ENCODE measurements at places on chromosomes 5 and 9.

- DNase-seq = peak; percentile 31
Measured at GRCh38 chr9:83981126-83981871, 694 bp downstream of the RMI1 start.

DNA sequence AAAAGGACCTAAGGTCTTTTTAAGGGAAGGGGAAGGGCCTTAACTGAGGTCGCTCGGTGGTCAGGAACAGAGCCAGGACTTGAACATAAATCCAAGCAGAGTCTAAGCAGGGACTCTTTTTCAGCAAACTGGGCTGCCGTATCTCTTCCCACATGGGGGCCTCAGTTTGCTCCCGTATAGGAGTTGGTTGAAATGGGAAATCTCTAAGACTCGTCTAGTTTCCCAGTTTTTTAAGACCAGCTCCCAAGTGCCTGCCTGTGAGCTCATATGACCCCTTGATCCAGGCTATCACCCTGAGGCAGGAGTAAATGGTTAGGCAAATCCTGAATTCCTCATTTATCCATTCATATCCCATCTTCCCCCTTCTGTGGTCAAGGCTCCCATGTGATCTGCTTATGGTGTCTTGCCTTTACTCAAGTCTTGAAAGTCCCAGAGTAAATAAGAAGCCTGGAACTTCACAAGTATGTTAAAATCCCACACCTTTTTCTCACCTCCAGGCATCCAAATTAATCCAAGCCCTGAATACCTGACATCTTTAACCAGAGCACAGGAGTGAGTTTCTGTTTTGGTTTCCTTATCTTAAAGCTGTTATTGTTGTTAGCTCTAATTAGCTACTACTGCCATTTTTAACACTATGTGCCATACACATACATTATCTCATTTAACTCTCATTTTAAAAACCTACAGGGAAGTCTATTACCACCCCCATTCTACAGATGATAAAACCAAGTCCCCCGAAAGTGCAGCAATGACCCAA, 3.0 kb downstream of the ARSI start:
- DNase-seq = no peak

GRCh38 chr5:81530919-81531318, 137.0 kb upstream of the ACOT12 start:
- DNase-seq = no peak

- no peak for DNase-seq
Measured at GRCh38 chr9:81678088-81678487, 11.3 kb downstream of the TLE1 start.

GRCh38 chr9:109993250-109993978, 213.4 kb downstream of the PALM2AKAP2 start:
- DNase-seq = no peak

- DNase-seq = no peak
Measured at GRCh38 chr5:2750758-2751464, 566 bp downstream of the IRX2 start.

DNA sequence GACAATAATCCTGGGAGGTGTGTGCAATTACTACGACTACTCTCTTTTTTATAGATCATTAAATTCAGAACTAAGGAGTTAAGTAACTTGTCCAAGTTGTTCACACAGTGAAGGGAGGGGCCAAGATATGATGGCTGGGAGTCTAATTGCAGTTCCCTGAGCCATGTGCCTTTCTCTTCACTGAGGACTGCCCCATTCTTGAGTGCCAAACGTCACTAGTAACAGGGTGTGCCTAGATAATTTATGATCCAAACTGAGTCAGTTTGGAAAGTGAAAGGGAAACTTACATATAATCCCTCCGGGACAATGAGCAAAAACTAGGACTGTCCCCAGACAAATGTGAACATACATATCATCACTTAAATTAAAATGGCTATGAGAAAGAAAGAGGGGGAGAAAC, 20.2 kb downstream of the IL7R start:
- DNase-seq = no peak

GRCh38 chr9:92097997-92098482, 17.2 kb downstream of the SPTLC1 start:
- peak; percentile 78 for DNase-seq

DNA sequence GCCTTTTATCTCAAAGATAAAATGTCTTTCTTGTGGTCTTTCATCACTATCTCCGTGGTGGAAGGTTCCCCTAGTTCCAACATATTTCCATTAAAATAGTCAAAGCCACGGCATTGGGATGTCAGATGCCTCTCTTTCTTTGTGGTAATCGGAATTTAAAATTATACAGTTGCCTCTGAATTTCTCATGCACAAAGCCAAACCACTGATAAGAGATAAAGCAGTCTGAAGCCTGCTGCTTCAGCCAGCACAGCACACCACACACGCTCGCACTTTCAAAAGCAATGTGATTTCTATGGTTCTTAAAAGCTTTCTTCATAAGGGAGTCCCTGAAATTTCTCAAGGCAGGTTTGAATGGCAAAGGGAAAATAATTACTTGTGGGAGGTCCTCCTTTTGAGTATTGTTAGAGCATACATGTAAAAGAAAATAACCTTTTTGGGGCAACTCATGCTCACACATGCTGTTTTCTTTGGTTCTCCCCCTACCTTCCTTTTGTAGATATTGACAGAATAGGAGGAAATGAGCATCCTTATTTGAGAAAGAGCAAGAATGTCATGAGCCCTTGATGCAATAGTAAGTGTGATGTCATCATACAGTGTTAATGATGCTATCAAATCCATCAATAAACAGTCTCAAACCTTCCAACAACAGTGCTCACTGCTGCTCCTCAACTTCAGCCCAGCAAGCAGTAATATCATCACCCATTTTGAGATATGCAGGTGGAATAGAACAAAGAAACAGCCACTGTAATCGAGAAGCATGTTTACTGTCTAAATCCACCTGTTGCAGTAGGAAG, 85.7 kb upstream of the PPP1R2B start:
- DNase-seq = no peak

GRCh38 chr9:133199648-133200321, 9.3 kb downstream of the OBP2B start:
- peak; percentile 51 for DNase-seq

DNA sequence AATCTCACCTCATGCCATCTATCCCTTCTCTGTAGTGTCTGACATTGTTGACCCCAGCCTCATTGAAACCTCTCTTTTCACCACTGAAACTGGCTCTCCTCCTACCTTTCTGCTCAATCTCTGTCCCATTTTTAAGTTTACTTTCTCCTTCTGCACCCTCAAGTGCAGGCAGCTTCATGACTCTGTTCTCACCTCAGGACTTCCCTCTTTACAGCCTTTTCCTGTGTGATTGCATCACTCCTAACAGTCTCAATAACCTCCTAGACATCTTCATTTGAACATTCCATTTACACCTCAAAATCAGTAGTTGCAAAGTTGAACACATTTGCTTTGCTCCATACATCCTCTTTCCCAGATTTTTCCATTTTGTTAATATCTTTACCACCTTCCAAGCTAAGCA, 172.1 kb downstream of the RASEF start:
- no peak for DNase-seq

DNA sequence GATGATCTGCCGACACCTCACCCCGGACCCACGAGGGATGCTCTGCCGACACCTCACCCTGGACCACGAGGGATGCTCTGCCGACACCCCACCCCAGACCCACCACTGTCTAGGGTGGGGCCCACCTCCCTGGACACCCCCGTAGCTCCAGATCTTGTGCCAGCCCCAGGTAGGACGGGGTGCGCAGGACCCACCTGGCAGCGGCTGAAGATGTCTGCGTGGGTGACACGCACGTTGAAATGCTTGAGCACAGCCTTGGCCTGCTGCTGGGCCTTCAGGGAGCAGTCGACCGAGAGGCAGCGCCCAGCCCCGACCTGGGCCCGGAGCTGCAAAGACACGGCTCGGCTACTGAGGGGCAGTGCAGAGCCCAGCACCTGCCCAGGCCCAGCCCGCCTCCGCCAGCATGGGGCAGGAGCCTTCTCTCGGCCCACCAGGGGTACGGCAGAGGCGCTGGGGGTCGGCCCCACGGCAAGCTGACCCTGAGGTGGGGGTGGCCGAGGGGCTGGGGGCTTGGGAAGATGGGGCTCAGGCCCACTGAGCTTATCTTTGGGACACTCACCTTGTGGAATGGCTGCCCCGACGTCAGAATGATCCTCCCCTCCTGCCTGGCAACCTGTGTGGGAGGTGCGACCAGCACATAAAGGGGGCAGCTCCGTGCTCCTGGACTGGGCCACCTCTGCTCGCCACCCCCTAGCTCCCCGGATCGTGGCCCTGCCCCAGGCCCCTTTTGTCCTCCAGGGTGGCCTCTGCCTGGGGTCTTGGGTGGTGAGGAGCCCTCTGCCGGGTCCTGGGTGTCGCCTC, 21.7 kb upstream of the NRARP start:
- DNase-seq = no peak

DNA sequence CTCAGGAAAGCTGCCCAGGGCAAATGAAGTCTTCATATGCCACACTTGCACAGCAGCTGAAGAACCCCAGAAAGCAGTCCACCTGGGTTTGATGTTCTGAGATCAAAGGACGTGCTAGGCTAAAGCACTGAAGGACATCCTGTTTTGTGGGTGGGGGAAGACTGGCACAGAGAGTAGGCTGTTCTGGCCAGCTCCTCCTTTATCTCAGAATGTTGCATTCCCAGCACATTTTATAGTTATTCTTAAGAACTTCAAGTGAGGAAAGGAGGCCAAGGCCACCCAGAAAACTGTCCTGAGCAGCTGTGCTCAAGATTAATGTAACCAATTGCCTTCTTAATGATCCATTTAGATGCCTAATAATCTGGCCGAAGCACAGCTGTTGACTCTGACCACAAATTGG, 10.9 kb downstream of the SHOC1 start:
- DNase-seq = no peak

- no peak for DNase-seq
Measured at GRCh38 chr9:124443625-124444024, 6.6 kb upstream of the ADGRD2 start.

GRCh38 chr5:142182840-142183239, 74.3 kb downstream of the NDFIP1 start:
- DNase-seq = no peak

GRCh38 chr9:113488490-113488889, 25.0 kb downstream of the RGS3 start:
- no peak for DNase-seq

DNA sequence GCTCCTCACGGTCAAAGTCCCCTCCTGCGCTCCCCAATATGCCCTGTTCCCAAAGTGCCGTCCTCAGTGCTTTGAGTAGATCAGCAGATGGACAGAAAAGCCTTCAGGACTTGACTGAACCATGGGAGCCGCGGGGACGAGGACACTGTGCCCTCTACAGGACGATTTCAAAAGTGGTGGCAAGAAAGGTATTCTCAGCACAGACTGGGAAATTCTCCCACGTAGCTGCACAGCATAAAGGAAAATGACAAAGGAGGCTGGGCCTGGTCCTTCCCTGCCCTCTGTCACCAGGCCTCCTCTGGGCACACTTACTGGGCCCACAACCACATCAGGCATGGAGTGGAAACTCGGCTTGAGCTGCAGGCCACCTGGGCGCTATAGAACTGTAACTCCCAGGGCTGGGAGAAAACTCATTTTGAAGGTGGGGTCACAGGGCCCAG, 16.7 kb upstream of the MTMR12 start:
- DNase-seq = peak; percentile 65

DNA sequence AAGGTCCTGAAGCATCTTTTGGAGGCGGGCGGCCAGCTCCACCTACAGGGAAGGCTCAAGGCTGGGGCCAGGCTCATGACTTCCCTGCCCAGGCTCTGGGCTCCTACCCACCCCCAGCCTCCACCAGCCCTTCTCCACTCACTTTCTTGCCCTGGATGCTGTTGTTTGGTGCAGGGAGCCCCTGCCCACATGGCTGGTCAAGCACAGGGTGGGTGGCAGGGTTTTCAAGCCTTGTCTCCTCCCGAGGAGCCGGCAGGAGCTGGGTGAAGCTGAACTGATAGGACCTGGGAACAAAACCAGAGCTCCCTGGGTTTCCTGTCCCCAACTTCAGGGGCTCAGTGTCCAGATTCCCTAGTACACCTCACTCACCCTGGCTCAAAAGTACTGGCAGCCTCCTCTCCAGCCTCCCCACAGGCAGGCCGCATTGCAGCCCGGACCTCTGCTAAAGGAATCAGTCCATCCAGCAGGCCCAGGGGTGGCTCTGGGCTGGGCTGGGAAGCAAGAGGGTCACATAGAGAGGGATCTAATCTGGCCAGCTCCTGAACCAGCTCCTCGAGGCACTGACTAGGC, 6.9 kb downstream of the SHROOM1 start:
- DNase-seq = no peak

- no peak for DNase-seq
Measured at GRCh38 chr9:122239722-122240121, 11.0 kb upstream of the LHX6 start.

DNA sequence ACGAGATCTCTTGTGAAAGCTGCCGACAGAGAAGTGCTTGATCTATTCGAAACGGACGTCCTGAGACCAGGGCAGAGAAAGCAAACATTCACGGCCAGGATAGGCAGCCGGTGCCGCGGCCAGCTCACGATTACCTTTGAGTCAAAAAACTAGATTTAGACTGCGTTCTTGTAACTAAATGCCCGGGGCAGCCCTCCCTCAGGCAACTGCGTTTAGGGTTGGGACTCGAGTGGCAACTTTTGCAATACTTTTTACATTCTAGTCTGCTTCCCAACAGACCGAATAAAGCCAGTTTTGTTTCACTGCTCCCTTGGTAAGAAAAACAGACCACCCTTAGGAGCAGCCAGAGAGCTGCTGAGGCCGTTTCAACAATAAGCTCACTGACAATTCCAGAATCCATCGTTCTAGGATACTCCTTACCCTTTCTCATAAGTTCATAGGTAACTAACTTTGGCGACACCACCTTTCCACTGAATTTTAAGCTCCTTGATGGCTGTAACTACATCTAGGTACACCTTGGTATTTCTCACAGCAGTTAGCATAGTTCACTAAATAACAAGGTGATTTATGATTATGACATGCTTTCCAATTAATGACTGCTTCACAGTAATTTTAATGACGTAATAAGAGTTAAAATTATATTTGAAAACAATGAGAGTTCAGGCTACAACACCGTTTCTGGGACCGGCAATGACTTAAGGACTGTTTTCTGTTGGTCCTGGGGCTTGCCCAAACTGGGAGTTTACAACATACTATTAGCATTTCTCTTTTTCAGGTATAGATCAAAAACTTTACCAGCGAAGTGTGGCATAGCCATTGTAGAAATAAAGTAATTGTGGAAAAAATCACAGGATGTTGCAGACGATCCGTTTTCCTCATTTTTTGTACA, 899 bp upstream of the RAPGEF6 start:
- DNase-seq = peak; percentile 52

- no peak for DNase-seq
Measured at GRCh38 chr5:152077-152476, 39.2 kb upstream of the LRRC14B start.

- DNase-seq = no peak
Measured at GRCh38 chr5:173435447-173435846, 107.2 kb upstream of the STC2 start.

DNA sequence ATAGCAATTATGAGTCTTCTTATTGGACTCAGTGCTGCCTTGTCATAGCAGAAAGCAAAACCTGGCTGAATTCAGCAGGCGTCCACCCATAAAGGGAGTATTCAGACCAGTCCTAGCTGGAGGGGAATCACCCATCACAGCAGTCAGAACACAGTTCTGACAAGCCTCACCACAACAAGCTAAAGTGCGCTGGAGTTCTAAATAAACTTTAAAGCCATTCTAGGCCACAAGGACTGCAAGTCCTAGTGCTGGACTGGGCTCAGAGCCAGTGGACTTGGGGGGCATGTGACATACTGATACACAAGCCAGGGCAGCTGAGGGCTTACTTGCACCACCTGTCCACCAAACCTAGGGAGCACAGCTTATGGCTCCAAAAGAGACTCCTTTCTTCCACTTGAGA, 115.3 kb upstream of the PCSK5 start:
- DNase-seq = no peak
